ENCODE measurements at places on chromosomes 16 and 17. TPM values are rescaled to one million over a fixed set of nuclear protein-coding genes. Genes with fewer than 3 reads are reported as not detected.

GRCh38 chr17:80675438-80676095 lies 130.9 kb downstream of the RPTOR start:
- DNase-seq, result no peak

GRCh38 chr17:16929757-16930520 lies 42.0 kb downstream of the TNFRSF13B start:
- no peak for DNase-seq

Gene NPIPA8
- total RNA-seq, result not detected

DNA sequence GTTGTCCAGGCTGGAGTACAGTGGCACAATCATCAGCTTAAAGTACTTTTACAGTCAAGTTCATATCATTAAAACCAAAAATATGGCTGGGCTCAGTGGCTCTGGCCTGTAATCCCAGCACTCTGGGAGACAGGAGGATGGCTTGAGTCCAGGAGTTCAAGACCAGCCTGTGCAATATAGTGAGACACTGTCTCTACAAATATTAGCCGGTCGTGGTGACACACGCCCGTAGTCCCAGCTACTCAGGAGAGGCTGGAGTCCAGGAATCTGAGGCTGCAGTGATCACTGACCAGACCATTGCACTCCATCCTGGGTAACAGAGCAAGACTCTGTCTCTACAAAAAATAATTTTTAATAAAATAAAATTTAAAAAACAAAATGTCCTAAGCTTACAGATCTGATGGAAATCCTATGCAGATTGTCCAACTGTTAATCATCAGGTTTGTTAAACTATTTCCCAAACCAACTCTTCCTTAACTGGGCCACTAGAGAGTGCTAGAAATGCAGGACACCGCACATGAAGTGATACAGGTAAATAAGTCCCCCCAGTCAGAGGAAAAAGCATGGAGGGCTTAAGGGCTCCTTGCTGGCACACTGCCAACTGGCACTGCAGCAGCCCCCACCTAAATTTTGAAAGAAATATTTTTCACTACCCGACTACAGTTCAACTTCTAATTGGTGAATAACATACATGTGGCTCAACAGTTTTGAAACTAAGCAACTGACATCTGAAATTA lies 2.8 kb downstream of the USP22 start:
- no peak for DNase-seq

Gene DCTN5
- 86.6 TPM for total RNA-seq

DNA sequence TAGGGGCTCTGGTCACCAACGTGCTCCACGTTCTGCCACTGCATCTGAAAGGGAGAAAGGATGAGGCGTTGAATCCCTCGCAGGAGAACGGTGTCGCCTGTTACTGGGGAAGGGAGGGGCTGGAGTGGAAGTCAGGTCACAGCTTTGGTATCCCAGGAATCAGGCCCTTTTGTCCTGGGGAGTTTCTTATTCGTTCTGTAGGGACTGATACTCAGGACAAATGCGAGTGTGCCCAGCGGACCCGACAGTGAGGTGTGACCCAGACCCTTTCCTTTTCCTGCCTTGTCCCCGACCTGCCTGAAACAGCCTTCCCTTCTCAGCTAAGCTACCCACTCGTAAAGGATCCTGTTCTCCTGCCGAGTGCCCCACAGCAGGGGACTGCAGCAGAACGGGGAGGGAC lies 177.5 kb downstream of the VPS53 start:
- DNase-seq, result no peak

Gene APPBP2
- total RNA-seq, result 22.5 TPM

DNA sequence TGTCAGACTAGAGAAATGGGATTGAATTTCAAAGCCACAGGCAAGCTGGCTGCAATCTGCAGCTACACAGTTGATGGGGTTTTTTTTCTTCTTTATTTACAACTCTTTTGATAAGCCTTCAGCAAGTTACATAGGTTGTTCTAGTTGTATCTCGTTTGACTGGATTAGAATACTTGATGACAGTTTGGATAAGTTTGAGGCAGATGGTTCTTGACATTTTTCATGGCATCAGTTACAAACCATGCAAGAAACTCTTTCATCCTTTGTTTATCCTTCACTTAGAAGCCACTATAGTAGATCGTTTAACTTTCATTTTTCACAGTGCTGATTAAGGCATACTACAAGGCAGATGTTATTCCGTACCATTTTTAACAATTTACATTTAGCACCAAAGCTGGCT lies 238.9 kb downstream of the TOX3 start:
- DNase-seq, result no peak

GRCh38 chr17:45299361-45299760 lies 17.5 kb downstream of the MAP3K14 start:
- DNase-seq, result no peak

Gene TEX14
- total RNA-seq, result 0.37 TPM

Gene C17orf113
- total RNA-seq, result 0.11 TPM

GRCh38 chr17:40436636-40437035 lies 6.6 kb upstream of the IGFBP4 start:
- no peak for DNase-seq

Gene TEKT1
- not detected for total RNA-seq

Gene CCL3
- 197 TPM for total RNA-seq

- no peak for DNase-seq
Measured at GRCh38 chr17:80931421-80932265, 60.0 kb upstream of the CHMP6 start.

GRCh38 chr17:80111702-80112470 lies 10.5 kb downstream of the GAA start:
- no peak for DNase-seq

Gene NRN1L
- 0.92 TPM for total RNA-seq

Measured in GM12878 (cell line).